ENCODE measurements at places on chromosomes 7 and 10. TPM values are rescaled to one million over a fixed set of nuclear protein-coding genes. Genes with fewer than 3 reads are reported as not detected.

- no peaks in the 10 kb centered on the region for H3K4me1 ChIP-seq
- no peaks in the 10 kb centered on the region for H3K36me3 ChIP-seq
- H3K27ac ChIP-seq: no peak overlapping the region
- no peak overlapping the region for H3K4me3 ChIP-seq
- no peaks in the 10 kb centered on the region for H3K27me3 ChIP-seq
- no peak for DNase-seq
These were observed 58.8 kb downstream of the CREM start for GRCh38 chr10:35185260-35186034.

GRCh38 chr10:77306666-77307065, 330.9 kb downstream of the KCNMA1 start:
- no peak overlapping the region for H3K27ac ChIP-seq
- H3K4me3 ChIP-seq: no peak overlapping the region
- no peak for DNase-seq
- H3K27me3 ChIP-seq: no peaks in the 10 kb centered on the region
- no peaks in the 10 kb centered on the region for H3K36me3 ChIP-seq
- peaks cover 16% of the 10 kb centered on the region for H3K4me1 ChIP-seq

GRCh38 chr7:116354171-116354545, 143.8 kb downstream of the TES start:
- peaks cover 47% of the 10 kb centered on the region for H3K4me1 ChIP-seq
- H3K4me3 ChIP-seq: peak overlapping the region; percentile 30
- H3K27me3 ChIP-seq: no peaks in the 10 kb centered on the region
- H3K27ac ChIP-seq: peak overlapping the region; percentile 92

TAS2R3 gene
- total RNA-seq: 1.2 TPM

DNAH11 gene
- total RNA-seq: 0.43 TPM
